ENCODE measurements at places on chromosomes 1 and 21.
A peak's percentile ranks its signal among the peaks of the same experiment; 100 is the strongest.

DNA sequence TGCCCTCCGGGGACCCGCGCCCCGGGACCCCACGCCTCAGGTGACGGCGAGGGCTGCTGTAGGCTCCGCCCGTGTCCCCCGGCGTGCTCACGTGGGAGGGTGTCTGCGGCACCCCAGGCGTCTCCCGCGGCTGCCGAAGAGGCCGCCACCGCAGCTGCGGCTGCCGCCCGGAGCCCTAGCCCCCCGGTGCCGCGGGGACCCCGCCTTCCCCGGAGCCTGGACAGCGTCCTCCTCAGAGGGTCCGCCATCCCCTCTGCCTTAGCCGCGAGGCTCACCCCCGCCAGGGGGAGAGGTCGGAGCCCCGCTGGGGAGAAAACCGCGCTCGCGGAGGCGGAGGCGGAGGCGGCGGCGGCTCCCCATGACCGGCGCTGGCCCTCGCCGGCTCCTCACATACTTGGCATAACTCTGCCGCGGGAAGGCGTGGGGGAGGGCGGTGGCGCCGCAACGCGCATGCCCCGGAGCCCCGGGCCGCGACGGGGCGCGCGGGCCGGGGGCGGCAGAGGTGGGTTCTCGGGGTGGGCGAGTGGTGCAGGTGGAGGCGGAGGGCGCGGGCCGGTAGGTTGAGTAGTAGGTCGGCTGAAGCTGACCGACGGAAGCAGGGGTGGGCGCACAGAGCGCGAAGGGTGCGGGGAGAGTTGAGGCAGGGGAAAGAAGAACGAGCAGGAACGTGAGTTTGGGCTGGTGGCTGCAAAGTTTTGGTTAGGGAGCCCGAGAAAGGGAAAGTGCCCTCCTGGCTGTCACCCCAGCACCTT is 700 bp upstream of the SYDE2 start:
- H3K27me3 ChIP-seq: no peaks in the 10 kb centered on the region
- no peak overlapping the region for H3K27ac ChIP-seq
- H3K4me1 ChIP-seq: no peaks in the 10 kb centered on the region
- no peaks in the 10 kb centered on the region for H3K36me3 ChIP-seq
- DNase-seq: peak; percentile 35

- no peak overlapping the region for H3K4me3 ChIP-seq
- H3K27me3 ChIP-seq: no peaks in the 10 kb centered on the region
- no peak for DNase-seq
- H3K36me3 ChIP-seq: no peaks in the 10 kb centered on the region
These were observed 76.1 kb upstream of the RGS2 start for GRCh38 chr1:192732787-192733186.

- no peak overlapping the region for H3K4me3 ChIP-seq
- H3K27me3 ChIP-seq: no peaks in the 10 kb centered on the region
- DNase-seq: no peak
- H3K36me3 ChIP-seq: no peaks in the 10 kb centered on the region
- peaks cover 6% of the 10 kb centered on the region for H3K4me1 ChIP-seq
- no peak overlapping the region for H3K27ac ChIP-seq
These were observed 129.2 kb upstream of the WNT4 start for GRCh38 chr1:22271847-22272801.

- H3K4me3 ChIP-seq: no peak overlapping the region
- 0 out of 2 replicates have a peak, but pooled peaks cover 3% of the 10 kb centered on the region for H3K36me3 ChIP-seq
- no peak overlapping the region for H3K27ac ChIP-seq
These were observed 40.7 kb downstream of the AGO3 start for GRCh38 chr1:35971601-35972000.

DNA sequence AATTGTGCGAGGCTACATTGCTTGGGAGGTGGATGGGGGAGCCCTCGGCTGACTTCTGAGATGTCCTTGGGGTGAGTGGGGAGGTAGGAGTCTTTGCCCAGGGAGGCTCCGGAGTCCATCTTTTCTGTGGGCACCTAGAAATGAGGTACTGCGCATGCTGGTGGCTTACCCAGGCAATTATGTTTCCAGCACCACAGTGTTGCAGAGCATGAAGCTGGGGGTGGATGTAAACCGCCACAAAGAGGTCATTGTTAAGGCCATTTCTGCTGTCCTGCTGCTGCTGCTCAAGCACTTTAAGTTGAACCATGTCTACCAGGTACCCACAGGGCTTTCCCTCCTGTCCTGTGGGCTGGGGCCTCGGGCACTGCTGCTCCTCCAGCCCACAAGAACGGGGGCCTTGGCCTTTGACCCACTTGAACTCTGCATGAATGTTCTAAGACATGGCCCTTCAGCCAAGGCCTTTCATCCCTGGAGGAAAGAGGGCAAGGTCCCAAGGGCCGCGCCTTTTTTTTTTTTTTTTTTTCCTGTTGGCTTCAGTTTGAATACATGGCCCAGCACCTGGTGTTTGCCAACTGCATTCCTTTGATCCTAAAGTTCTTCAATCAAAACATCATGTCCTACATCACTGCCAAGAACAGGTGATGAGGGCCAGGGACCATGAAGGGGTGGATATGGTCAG is 14.6 kb downstream of the STRIP1 start:
- DNase-seq: no peak
- H3K27me3 ChIP-seq: no peaks in the 10 kb centered on the region
- H3K4me3 ChIP-seq: no peak overlapping the region
- no peak overlapping the region for H3K27ac ChIP-seq
- H3K36me3 ChIP-seq: peaks cover 52% of the 10 kb centered on the region

DNA sequence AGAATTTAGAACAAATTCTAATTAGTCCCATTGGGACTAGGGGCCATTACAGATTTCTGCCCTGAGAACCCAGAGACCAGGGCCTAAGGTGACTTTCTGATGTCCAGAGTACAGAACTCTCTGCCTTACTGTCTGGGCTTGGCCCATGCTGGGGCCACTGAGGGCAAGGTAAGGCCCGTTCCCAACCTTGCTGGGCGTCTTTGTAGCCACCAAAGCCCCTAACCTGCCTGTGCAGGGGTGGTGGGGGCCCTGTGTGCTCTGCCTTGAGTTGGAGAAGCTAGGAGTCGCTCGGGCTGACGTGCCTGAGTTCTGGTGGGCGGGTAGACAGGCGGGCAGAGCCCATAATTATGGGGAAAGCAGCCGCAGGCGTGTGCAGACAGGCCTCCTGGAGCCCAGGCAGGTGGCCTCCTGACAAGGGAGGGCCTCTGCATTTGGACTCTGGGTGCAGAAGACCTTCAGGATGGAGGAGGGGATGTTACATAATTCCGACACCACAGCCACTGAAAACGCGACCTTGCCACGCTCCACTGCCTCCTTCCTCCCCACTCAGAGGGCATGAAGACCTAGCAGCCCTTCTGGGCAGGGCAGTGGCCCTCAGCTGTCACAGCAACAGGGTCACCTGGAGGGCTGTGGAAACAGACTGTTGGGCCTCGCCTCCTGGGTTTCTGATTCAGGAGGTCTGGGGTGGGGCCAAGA is 239.9 kb upstream of the TMEM51 start:
- no peaks in the 10 kb centered on the region for H3K27me3 ChIP-seq
- no peak overlapping the region for H3K4me3 ChIP-seq
- no peak for DNase-seq
- no peaks in the 10 kb centered on the region for H3K36me3 ChIP-seq
- H3K27ac ChIP-seq: no peak overlapping the region
- H3K4me1 ChIP-seq: peaks cover 5% of the 10 kb centered on the region

DNA sequence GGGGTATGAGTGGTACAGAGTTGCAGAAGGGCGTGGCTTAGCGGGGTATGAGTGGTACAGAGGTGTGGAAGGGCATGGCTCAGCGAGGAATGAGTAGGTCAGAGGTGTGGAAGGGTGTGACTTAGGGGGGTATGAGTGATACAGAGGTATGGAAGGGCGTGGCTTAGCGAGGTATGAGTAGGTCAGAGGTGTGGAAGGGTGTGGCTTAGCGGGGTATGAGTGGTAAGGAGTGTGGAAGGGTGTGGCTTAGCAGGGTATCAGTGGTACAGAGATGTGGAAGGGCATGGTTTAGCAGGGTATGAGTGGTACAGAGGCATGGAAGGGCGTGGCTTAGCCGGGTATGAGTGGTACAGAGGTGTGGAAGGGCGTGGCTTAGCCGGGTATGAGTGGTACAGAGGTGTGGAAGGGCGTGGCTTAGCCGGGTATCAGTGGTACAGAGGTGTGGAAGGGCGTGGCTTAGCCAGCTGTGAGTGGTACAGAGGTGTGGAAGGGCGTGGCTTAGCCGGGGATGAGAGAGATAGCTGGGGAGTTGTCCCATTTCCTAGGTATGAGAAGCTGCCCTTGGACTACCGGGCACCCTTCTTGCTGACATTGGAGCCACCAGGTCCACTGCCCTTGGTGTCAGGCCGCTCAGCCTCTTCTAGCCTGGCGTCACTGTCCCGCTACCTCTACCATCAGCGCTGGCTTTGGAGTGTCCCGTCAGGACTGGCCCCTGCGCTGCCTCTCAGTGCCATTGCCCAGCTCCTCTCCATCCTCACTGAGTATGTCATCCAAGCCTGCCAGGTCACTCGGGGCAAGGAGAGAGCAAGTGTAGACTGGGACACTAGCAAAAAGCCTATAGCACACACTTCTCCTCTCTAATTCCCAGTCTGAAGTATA is 29.8 kb downstream of the HYI start:
- DNase-seq: no peak
- H3K36me3 ChIP-seq: peaks cover 20% of the 10 kb centered on the region
- H3K4me1 ChIP-seq: peaks cover 3% of the 10 kb centered on the region
- no peaks in the 10 kb centered on the region for H3K27me3 ChIP-seq

DNA sequence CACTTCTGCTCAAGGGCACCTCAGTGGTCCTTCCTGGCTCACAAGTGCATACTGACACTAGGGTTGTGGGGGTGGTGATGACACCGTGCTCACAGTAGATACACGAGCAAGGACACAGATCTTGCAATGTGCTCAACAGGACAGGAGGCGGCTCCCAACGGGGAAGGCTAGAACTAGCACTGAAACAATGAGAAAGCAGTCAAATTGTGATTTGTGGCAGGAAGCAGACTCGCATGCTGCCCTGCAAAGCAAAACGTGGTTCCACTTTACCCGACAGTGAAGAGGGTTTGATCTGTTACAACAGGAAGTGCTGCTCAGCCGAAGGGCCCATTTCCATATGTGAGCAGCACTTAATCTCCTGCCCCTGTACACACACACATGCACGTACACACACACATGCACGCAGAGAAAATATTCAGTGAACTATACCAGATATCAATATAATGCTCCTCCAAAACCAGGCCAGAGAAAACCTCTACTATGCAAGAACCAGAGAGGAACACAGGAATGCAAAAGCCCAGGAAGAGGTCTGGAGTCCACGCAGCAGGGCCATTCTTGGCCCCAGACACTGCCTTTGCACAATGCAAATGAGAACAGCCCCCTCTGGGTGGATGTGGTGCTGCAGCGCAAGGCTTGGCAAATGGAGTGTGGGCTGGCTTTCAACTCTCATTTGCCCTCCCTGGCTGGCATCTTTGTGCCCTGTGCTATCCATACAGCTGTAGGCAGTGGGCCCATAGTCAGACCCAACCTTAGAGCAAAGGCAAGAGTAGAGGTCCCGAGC is 47.1 kb downstream of the KANK4 start:
- DNase-seq: no peak
- H3K36me3 ChIP-seq: no peaks in the 10 kb centered on the region
- H3K27me3 ChIP-seq: no peaks in the 10 kb centered on the region
- H3K4me3 ChIP-seq: no peak overlapping the region
- H3K27ac ChIP-seq: no peak overlapping the region
- H3K4me1 ChIP-seq: no peaks in the 10 kb centered on the region

DNA sequence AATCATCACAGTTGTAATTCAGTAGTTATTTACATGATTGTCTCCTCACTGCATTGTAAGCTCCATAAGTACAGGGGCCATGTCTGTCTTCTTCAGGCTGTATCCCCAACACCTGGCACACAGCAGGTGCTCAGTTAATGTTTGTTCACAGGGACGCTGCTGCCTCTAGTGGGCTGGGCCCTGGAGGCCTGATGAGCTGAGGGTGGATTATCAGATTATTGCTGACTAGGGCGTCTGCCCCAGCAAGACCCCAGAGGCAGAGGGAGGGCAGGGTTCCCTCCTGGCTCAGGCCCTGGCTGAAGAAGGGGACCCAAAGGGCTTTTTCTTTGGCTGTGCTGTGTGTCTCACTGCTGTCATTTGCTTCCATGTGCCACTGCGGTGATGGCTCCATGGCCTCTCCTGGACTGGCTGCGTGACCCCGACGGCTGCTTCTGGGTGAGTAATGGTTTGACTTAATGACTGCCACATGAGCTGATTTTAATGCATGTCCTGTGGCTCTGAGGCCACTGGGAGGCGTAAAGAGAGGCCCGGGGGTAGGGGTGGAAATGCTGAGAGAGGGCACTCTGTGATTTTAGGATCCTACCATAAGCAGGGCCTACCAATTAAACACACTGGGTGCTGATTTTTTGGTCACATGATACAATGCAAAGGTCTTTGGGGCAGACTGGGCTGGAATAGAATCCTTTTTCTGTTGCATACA is 20.8 kb upstream of the EPB41 start:
- H3K4me1 ChIP-seq: no peaks in the 10 kb centered on the region
- no peak overlapping the region for H3K4me3 ChIP-seq
- no peaks in the 10 kb centered on the region for H3K36me3 ChIP-seq

GRCh38 chr1:6330410-6330911 is 63.1 kb downstream of the ACOT7 start:
- no peaks in the 10 kb centered on the region for H3K4me1 ChIP-seq
- H3K36me3 ChIP-seq: peaks cover 12% of the 10 kb centered on the region
- no peak overlapping the region for H3K27ac ChIP-seq
- no peak overlapping the region for H3K4me3 ChIP-seq
- DNase-seq: no peak

DNA sequence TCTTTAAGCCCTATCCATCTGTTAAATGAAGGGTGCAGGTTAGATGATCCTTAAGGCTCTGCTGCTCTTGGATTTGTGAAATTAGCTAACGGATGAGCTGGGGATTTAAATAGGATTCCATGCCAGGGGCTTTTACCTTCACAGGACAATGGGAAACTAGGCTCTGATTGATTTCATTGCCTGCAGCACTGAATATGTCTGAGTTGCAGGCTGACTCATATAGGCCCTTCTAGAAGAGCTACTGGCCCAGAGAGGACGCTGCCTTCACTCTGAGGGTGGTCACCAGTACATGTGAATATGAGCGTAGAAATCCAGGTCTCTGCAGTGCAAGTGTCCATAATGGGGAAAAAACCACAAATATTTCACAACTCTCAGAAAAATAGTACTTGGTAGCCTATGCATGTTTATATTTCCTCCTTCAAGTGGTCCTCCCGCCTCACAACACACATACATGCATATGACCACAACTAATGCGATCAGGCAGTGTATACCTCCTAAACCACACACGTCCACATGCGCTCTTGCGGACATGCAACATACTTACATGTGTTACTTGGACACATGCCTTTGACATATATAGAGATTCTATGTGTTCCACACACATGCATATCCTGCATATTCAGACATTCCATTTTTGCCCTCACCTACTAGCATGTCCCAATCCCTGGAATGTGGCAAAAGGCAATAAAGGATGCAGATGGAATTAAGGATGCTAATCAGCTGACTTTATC is 233.8 kb upstream of the JUN start:
- no peaks in the 10 kb centered on the region for H3K27me3 ChIP-seq
- no peak overlapping the region for H3K4me3 ChIP-seq
- no peaks in the 10 kb centered on the region for H3K36me3 ChIP-seq
- peaks cover 2% of the 10 kb centered on the region for H3K4me1 ChIP-seq
- DNase-seq: no peak
